ENCODE measurements at places on chromosomes 6 and 20.

- no peak for DNase-seq
Measured at GRCh38 chr20:10225439-10226060, 6.9 kb downstream of the SNAP25 start.

DNA sequence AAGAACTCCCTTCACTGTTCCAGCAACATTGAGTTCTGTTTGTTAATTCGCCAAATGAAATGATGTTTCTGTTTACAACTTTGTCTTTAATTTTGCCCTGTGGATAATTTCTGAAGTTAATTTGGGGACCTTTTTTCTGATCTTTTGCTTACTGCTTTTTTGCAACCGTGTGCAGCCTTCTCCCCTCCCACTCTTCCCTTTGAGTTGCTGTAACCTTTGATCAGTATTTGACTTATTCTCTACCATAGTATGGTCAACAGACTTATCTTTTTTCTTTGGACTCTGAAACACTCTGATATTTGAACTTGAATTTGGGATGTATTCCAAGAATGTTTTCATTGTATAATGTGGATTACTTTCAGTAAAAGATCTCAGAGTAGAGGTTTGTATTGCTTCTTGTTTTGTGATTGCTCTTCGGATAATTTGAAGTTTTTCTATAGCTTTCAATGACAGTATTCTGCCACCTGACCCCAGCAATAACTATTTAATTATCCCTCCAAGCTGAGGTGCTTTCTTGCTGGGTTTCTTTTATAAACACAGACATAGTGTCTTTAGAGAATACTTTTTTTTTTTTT lies 46.2 kb downstream of the LRRN4 start:
- DNase-seq: no peak

DNA sequence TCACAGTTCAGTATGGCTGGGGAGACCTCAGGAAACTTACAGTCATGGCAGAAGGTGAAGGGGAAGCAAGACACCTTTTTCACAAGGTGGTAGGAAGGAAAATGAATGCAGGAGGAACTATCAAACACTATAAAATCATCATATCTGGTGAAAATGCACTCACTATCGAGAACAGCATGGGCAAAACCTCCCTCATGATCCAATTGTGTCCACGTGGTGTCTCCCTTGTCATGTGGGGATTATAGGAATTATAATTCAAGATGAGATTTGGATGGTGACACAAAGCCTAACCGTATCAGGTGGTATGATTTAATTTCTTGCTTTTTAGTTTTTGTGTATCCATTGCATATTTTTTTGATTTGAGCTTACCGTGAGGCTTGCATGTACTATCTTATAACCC lies 133.2 kb upstream of the SYNCRIP start:
- no peak for DNase-seq

GRCh38 chr6:36888654-36889481 lies 3.1 kb downstream of the C6orf89 start:
- DNase-seq: no peak

DNA sequence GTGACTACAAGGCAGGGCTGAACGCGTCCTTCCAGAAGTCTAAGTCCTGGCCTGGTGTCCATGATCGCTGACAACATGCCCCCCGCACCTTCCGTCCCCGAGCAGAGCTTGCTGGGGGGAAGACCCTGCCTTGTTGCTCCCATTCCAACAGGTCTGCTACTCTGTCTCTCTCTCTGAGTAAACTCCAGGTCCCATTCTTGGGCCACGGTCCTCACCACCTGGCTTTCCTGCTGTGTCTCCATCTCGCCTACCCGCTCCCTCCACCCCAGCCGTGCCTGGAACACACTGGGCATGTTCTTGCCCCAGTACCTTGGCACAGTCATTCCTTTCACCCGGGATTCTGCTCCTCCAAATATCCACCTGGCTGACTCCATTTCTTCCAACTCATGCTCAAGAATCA lies 162.3 kb downstream of the BMP7 start:
- DNase-seq: no peak

GRCh38 chr20:22700367-22700766 lies 116.0 kb upstream of the FOXA2 start:
- no peak for DNase-seq

DNA sequence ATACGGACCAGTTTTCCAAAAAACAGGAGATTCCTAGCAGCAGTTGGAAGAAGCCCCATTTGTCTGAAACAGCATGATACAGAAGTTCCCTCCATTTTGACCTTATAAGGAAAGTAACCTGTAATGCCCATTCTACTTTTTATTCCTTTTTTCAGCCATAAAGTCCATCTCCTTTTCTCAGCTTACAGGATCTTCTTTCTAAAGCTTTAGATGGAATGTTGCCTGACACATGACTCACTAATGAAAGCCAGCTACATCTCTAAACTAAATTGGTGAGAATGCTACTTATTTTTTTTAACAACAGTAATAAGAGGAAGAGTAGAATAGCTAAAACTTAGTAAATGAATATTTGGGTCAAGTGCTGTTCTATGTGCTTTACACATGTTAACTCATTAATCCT lies 234.1 kb downstream of the CDH26 start:
- no peak for DNase-seq

DNA sequence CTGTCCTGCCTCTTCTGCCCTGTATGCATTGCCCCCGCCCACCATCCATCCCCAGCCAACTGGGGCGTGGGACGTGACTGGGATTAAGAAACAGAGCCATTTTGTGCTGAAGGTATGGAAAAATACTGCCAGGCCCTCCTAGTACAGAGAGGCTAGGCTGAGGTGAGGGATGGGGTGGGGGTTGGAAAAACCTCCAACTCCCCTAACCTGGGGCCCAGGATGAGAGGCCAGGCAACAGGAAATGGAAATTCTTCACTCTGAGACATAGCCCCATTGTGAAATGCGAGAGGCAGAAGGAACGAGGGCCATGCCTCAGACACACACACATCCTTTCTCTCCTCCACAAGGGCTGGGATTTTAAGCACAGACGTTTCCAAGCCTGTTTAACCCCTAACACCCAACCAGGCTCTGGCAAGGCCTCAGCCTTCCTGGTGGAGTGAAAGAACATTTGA lies 19.9 kb downstream of the KCNK5 start:
- no peak for DNase-seq

GRCh38 chr6:4010048-4010447 lies 68.9 kb downstream of the FAM217A start:
- no peak for DNase-seq

DNA sequence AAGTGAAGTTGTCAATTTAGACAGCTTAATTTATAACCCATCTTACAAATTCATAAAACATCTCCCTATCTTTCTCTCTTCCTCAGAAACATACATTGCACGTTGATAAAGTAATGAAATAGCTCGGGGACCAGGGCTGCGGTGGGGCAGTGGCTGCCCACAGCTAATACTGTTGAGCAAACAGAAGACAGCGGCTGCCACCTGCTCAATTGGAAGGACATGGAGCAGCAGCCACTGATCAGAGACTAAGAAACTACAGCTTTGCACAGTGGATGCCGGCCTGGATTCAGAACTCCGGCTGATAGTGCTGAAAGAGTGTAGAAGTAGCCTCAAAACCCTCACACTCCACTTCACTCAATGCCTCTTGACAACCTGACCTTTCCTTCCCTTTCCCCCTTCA lies 157.9 kb upstream of the PDE10A start:
- DNase-seq: no peak

DNA sequence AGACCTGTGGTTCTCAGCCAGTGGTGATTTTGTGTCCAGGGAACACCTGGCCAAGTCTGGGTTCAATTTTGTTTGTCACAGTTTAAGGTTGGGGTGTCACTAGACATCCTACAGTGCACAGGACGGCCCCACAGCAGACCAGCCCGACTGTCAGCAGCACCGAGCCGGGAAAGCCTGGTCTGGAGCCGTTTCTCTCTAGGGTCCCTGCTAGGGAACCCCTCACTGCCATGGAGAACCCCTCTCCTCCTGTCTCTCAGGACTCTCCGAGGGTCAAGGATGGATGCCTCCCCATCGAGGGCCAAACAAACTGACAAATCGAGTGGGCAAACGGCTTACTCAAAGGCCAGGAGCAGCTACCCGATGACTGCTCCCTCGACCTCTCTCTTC lies 15.8 kb upstream of the STX16 start:
- no peak for DNase-seq

DNA sequence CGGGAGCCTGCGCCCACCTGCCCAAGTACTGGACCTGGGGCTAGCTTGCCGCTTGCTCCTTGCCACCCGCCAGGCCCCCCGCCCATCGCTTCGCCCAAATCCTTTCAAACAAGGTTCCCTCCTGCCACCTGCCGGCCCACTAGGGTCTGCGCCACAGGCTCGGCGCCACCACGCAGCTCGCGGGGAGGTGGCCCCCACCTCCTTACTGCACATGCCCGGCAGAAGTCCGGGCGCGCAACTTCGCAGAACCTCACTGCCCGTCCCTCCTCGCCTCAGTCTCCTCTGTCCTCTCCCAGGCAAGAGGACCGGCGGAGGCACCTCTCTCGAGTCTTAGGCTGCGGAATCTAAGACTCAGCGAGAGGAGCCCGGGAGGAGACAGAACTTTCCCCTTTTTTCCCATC lies 11.2 kb downstream of the GNAS-AS1 start:
- peak; percentile 63 for DNase-seq

DNA sequence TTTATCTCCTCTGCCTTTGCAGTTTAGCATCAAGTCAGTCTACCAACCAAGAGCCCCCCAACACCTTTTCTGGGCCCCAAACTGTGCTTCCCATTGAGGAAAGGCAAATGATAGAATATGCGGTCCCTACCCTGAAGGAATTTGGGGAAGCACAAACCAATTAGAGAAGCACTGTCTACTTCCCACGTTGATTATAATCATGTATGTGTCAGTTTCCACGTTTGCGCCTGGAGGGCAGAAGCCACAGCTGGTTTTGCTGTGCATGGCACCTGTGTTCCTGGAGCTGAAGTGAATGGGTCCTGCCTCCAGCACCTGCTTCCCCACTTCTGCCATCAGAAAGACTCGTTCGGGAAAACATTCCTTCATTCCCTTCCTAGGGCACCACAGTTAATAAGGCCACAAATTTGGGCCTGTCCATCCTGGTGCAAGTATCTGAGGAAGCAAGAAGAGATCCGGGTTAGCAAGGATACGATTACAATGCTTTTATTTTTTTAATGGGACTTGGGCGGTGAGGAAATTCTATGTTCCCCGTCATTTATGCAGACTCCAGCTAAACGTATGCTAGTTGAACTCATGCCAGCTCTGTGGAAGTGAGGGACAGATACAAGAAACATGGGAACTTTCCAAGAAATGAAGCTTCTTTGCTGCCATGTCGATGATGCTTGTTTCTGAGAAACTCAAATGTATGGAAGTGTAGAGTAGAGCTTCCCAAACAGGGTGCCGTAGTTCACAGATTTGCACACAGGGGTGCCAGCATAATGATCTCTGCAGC lies 333.5 kb downstream of the NRN1 start:
- no peak for DNase-seq

GRCh38 chr6:111601886-111602285 lies 3.8 kb downstream of the TRAF3IP2 start:
- no peak for DNase-seq

GRCh38 chr6:5999688-6000608 lies 6.8 kb downstream of the NRN1 start:
- DNase-seq: no peak

DNA sequence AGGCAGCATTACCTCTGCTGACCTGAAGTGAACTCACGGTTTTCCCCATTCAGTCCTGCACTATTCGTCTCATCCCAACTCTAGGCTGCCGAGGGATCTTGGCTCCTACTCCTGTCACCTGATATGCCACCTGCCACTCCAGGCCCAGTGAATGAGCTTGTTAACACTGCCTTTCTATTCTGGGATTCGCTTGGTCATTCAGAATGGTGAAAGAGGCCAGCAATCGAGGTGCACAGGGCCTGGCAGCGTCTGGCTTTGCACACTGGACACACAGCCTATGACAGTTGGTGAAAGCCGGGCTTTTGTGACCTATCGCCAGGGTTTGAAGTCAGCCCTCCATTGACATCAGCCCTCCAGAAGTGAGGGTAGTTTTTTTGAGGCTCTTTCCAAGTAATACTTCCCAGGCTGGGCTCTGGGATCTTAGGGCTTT lies 59.3 kb upstream of the MYL9 start:
- DNase-seq: no peak

- no peak for DNase-seq
Measured at GRCh38 chr20:22371843-22372242, 212.5 kb downstream of the FOXA2 start.

- DNase-seq: no peak
Measured at GRCh38 chr6:131001945-131002660, 60.9 kb downstream of the EPB41L2 start.

DNA sequence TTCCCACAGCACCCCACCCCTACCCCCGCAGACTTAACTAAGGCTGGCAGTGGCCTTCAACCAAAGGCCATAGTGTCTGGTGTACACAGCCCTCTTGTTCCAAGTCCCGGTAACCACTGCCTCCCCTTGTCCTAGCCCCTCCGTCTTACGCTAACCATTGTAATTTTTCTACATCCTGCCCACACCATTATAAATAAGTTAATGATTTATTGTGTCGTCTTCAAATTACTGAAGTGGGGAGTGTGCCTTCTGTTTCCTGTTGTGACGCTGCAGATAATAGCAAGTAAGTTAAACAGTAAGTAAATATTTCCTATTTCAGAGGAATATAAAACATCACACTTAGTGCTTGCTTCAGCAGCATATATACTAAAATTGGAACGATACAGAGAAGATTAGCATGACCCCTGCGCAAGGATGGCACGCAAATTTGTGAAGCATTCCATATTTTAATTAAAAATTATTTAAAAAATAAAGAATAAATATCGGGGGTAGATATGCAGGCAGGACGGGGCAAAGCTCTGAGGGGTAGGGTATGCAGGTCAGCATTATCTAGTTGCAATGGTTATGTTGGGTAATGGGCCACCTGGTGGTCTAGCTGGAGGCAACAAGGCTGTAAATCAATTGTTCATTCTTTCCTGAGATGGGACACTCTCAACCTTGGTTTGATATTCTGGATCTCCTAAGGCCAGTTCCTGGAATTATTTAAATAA lies 15.1 kb downstream of the SRSF6 start:
- no peak for DNase-seq

DNA sequence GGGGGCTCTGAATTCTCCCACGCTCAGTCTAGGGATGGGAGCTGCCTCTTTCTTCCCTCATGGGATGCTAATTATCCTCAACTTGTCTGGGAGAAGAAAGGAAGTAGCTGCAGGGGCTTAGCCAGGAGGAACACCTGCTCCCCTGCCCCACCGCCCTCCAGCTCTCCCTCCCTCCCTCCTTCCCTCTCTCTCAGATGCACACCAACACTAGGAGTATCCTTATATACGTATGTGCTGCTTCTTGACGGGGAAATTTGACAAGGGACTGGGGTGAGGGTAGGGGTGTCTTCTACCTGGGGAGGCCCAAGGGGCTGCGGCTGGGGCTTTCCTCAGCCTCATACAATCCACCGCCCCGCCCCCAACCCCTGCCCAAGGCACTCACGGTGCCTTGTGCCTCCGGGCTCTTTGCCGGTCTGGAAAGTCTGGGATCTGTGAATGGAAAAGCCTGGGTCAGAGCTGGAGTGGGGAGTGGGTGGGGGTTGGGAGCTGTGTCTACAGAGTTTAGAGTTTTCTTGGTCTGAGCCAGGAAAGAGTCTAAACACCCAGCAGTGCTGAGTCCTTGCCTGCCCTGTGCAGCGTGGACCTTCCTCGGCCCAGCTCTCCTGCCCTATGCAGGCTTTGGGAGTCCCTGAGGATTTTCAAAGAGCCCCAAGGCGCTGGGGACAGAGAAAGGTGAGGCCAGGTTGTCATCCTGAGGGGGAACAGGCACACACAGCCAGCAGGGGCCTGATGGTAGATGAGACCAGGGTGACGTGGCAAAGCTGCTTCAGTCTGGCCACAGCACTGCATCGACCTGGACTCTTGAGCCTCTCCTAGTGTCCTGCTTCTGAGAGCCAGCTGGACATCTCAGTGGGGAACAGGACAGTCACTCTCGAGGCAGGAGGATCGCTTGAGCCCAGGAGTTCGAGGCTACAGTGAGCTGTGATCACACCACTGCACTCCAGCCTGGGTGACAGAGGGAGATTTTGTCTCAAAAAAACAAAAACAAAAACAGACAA lies 29.3 kb upstream of the EMILIN3 start:
- DNase-seq: no peak

All from CD4-positive, alpha-beta T cell treated with Interleukin-6 for 4 hours (primary cell).